Mesenteric fat pad (tissue), 1 donor: ENCODE measurements at places on chromosomes 5 and 9.

GRCh38 chr5:80216753-80217596, 38.9 kb downstream of the SERINC5 start:
- DNase-seq: no peak

DNA sequence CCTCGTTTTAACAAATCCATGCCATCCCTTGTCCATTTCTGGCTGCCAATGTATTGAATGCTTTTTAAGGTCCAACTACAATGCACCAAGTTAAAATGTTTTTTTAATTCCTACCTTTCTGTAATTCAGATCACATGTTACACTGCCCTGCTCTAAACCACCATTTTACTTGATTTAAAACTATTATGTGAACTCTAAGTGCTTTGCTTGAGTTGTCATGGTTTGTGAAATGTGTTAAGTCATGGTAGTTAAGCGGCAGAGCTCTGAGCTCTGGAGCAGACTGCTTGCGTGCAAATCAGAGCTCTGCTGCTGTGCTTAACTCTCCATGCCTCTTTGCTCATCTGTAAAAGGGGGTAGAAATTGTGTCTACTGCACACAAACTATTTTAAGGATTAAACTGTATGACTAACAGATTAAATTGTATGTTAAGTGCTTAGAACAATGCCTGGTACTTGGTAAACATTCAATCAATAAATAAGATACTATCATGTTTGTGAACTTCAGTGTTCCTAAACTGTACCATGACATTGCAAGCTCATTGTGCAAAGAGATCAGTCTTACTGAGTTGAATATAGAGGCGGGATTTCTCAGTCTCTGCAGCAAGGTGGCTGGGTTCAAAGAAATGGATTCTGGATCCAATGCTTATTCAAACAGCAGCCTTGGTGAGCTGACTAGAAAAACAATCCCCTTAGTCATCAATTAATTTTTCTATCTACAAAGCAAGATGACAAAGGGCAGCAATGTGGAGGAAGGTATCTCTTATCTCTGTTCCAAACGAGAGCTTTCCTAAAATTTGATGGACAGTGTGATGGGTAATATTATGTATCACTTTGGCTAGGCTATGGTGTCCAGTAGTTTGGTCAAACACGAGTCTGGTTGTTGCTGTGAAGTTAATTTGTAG, 16.1 kb upstream of the CMBL start:
- DNase-seq: no peak

DNA sequence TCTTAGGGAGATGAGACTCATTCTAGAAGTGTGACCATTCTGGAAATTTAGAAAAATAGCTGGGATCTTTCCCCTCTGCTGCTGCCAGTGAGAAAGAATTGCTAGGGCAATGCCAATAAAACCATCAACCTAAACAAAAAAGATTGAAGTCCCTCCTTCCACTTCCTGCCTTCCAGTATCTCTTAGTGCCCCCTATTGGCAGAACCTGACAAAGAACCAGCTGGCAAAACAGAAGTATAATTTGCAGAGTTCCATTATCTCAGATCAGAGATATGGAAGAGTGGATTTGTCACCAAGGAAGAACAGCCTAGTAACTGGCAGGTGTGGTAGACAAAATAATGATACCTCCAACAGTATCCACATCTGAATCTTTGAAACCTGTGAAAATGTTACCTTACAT, 13.8 kb upstream of the PLCXD3 start:
- no peak for DNase-seq

DNA sequence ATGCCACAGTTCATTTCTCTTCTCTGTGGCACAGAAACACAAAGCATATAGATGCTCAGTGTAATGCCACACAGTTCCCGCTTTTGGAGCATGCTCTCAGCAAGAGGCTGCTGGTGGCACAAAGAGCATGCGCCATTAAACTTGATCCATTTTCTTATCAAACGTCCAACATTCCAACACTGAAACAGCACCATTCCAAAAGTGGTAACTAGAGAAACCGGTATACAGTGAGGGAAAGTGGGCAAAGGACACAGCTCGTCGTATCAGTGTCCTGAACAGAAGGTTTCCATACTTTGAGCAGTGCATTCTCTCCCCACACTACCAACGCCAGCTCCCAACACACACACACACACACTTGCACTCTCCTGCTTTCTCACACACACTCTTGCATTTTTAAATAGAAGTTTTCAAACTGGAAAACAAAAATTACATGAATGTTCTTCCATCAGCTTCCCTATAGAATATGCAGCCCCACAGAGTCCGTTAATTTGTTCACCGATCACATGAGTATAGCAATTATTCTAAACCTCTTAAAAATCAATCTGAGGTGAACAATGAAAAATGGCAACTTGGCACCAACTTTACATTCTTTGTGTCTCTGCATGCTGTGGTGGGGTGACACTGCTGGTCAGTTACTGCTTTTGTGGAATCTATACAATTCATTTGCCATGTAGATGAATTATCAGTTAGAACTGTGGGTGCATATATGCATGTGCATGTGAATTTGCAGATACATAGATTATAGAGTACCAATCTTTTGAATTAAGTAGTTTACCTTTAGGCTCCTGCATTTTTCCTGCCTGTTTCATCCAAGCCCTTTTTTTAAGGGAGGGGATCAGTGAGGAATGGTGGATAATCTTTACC, 5.7 kb downstream of the NFIB start:
- no peak for DNase-seq

- no peak for DNase-seq
Measured at GRCh38 chr5:65967288-65968066, 41.1 kb downstream of the ERBIN start.
